Hepatocyte (in vitro differentiated cells): ENCODE measurements at places on chromosomes 5 and 9.

DNA sequence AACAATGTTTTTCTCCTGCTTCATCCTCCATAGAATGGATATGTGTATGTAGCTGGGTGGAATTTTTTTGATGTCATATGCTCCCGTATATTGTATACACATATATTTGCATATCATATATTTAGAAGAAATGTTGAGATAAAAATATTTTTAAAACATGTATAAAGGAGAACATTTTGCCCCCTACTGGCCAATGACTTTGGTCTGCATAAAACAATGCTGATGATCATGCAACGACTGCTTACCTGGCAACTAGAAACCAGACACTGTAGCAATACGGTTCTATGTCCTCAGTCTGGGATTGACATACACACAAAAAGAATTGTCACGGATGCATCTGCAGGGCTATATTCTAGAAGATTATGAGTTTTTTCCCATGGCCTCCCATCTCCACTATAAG, 503.6 kb downstream of the ELAVL2 start:
- DNase-seq, result peak; percentile 38

- DNase-seq, result peak; percentile 13
These were observed 102.0 kb upstream of the PTPN3 start for GRCh38 chr9:109600142-109600541.

DNA sequence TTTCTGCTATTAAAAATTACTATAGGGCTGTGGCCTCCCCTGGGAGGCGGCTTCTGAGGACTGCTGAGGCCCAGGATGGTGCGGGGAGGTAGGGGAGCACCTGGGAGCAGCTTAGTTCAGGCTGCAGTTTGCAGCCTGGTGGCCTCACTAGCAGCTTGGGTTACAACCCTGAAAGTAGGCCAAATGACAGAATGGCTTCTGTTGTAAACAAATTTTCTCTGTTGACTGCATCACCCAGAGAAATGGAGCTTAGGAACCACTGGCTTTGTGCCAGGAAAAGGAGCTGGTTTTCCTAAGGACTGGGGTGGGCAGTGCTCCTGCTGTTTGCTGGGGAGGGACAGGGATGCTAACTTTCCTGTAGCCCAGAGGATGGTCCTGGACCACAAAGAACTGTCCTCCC, 130.3 kb downstream of the ENTREP1 start:
- DNase-seq, result peak; percentile 19

DNA sequence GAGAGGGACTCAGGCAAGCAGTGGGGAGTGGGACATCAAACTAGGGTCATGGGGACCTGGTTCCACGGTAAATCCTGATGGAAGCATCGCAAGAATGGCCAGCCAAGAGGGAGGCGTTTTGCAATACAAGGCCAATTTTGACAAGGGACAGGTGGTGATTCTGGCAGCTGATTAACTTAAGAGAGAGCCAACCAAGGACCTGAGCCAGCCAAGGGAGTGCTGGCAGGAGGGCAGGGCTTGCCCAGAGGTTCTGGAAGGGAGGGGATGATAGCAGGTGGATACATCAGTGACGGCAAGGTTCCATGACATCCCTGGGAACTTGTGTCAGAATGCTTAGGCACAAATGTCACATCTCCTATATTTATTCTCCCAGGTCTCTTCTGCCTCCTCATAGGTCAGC, 32.8 kb upstream of the PUM3 start:
- DNase-seq, result no peak

DNA sequence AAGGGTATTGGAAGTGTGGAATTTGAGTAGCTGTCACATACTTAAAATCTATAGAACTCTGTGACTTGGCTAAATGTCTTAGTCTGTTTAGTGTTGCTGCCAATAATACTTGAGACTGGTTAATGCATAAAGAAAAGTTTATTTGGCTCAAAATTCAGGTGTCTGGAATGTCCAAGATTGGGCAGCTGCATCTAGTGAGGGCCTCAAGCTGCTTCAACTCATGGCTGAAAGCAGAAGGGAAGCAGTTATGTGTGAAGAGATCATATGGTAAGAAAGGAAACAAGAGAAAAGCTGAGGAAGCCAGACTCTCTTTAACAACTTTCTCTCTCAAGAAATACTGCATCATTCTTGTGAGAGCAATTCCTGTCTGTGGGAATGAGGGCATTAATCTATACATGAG, 1043.3 kb upstream of the CDH6 start:
- no peak for DNase-seq

DNA sequence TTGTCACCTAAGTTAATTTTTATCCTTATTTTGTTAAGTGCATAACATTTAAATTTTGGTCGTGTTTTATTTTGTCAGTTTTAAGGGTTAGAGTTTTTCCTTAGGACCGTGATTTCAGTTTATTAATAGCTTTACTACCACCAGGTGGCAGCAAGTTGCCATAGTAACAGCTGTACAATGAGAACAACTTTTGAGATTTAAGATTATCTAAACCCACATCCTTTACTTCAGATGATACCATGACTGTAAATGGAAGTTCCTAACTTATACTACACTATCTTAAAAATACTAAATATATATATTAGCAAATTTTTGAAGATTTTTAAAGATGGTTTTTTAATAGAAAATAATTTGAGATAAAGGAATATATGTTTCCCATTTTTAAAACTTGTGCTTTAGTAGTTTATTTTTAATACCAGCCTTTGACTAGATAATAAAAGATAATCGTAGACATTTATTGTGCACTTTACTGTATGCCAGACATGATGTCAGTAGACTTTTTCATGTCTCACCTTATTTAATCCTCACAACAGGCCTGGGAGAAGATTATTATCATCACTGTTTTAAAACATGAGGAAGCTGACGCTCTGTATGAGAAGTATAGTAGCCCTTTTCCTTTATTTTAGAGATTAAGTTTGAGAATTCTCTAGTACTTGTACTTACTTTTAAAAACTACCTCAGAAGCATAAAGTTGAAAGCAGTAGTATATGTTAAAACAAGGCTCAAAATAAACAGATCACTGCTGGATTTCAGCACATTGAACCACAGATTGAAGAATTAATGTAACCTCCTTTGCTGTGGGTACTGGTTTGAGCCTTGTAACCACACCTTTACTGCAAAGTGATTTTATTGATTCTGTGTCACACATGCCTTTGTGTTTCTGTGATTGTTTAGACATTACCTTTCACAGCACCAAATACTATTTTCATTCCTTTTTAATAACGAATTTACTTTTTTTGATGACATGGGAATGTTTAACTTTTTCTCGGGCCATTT, 27.5 kb downstream of the SREK1 start:
- DNase-seq, result peak; percentile 60

DNA sequence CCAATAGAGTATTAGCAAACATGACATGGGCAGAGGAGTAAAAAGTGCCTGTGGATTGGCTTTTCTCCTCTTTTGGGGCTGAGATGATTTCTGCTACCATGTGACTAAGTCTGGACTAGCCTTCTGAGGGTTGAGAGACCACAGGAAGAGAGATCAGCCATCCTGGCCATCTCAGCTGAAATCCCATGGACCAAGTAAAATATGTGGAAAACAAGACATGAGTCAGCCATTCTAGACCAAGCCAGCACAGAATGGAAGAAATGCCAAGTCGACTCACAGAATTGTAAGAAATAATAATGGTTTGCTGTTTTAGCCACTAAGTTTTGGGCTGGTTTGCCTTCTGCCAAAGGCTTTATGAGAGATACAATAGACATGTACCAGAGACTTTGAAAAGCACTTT, 377.8 kb downstream of the CHSY3 start:
- DNase-seq, result no peak

DNA sequence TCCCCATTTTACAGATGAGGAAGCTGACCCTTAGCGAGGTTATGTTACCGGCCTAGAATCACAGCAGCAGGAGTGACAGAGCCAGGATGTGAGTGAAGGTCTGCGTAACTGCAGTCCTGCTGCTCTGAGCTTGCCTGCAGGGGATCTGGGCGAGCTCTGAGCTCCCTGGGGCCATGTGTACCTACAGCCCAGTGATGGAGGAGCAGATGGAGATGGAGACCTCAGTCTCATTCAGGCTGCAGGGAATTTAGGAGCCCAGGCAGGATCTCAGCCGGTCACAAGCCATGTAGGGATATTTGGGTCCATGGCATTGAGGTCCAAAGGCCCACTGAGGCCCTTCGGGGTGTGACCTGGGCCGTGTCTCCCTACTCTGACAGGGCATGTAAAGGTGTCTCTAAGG, 170.6 kb downstream of the CACNA1B start:
- no peak for DNase-seq

DNA sequence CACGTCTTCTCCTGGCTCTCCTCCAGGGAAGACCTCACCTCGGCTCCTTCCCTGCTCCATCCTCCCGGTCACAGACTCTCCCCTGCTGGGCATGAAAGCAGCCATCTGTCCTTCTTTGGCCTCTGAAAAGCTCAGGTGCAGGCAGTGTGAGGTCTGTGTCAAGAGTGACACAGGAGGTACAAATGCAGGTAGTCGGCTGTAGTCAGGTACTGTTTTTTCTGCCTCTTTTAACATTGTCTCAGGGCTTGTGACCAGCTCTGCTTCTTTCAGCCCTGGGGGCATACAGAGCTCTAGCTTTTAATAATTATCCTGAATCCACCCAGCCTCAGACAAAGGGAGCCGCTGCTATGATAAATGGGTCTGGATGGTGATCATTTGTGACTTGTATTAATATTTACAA, 46.4 kb downstream of the C5orf15 start:
- DNase-seq, result no peak
